NCI-H1694 treated with DMSO at 0.1 percent for 48 hours (cell line): ENCODE measurements at places on chromosomes 5 and 9.

DNA sequence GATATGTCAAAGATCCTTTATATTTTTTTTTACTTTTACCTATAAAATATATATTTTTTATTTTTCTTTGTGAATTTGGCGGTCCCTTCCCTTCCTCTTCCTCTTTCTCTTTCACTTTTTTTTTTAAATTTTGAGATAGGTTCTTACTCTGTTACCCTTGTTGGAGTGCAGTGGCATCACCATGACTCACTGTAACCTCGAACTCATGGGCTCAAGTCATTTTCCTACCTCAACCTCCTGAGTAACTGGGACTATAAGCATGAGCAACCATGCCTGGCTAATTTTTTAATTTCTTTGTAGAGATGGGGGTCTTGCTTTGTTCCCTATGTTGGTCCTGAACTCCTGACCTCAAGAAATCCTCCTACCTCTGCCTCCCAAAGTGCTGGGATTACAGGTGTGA lies 258.0 kb upstream of the CLINT1 start:
- no peak for DNase-seq

DNA sequence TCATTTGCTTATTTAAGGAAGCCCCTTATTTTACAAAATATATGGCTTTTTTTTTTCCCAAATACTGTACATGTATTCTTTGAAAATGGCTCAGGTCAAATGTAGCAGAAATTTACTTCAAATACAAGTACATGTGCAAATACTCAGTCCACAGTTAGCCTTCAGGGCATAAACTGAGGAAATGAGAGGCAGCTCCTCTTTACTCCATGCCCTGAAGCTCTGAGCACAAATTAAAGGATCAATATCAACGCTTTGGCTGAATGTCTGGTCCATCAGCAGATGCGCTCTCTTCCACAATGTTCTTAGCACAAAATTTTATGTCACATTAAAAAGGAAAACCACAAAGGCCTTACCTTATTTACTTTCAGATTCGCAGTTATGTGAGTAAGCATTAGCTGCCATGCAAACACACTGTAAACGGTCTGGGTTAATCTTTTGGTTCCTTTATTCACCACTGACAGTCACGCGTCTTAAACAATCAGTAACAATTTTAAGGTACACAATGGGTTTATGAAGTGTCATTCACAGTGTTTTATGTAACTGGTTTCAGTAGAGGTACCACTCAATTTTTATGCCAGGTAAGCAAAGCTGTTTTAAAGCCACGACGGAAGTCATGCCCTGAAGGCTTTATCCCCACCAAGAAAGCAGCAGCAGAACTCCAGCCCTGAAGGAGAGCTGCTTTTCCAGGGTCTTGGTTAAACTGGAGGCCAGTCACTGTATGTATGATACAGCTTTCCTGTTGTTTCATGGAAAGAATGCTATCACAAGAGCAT lies 103.4 kb downstream of the OTULIN start:
- DNase-seq = no peak

- DNase-seq = no peak
Measured at GRCh38 chr5:87053146-87053545, 214.5 kb upstream of the RASA1 start.

GRCh38 chr9:91781906-91782305 lies 168.1 kb downstream of the ROR2 start:
- DNase-seq = no peak

- DNase-seq = no peak
Measured at GRCh38 chr5:128357226-128357625, 180.8 kb downstream of the FBN2 start.

DNA sequence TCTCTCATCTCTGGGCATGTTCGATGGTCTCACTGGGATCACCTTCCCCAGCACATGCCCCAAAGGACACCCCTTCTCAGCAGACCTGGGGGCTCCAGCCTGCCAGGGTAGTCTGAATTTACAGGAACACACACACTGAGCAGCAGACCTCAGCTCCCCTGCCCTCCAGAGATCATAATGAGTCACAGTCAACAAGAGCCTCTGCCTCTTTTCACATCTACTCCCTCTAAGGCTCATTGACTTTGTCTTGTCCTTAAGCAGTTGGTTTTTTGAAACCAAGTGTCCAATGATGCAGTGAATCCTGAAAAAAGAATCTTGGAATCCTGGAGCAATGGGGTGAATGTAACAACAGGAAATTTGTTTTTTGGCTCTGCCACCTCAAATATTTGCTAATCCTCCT lies 20.8 kb downstream of the GABBR2 start:
- no peak for DNase-seq

GRCh38 chr5:72687288-72687687 lies 129.2 kb upstream of the TNPO1 start:
- no peak for DNase-seq

DNA sequence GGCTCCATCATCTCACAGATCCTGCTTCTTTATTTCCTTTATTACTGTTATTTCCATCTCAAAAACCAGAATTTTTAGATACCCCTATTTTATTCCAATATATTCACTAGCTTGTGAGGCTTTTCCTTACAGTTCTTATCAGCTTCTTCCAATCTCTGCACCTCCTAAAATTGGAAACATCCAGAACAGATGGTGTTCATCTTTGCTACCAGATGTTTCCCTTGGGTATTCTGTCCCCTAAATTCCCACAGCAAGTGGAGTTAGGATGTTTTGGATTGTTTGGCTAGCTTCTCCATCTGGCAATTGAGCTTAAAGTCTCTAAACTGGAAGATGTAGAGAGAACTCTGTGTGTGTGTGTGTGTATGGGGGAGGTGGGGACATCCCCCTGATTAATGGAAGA lies 580.4 kb downstream of the DTWD2 start:
- no peak for DNase-seq
